ENCODE measurements at places on chromosomes 11 and 22.

DNA sequence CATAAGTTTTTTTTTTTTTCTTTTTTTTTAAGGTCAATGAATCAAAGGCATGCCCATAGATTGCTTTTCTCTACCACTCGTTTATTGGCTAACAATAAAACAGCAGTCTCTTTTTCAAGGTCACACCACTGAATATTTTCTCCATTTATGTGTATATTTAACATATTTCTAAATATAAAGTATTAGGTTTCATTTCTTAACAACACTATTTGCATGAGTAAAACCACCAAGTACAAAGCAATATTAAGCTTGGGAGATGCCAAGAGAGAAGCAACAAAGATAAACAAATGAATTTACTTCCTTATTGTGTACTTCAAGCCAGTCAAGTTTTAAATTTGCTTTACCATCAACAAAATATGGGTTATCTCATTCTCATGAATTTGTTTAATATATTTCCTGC lies 708.9 kb upstream of the CCDC179 start:
- no peak for DNase-seq

GRCh38 chr11:122353561-122353960 lies 237.5 kb upstream of the BLID start:
- no peak for DNase-seq

- DNase-seq, result no peak
Observed at GRCh38 chr22:36201630-36202319, at the start of gene APOL4. Gene APOL4, minus strand, starts transcription at chr22:36201809. Its CDS starts 75 bp downstream, at chr22:36201734.

GRCh38 chr11:73291196-73291595 lies 16.9 kb upstream of the ARHGEF17 start:
- DNase-seq, result no peak

GRCh38 chr11:102276362-102276761 lies 40.9 kb upstream of the BIRC3 start:
- DNase-seq, result no peak

All from GM18507 (cell line).